ENCODE measurements at places on chromosomes 7 and 10.

DNA sequence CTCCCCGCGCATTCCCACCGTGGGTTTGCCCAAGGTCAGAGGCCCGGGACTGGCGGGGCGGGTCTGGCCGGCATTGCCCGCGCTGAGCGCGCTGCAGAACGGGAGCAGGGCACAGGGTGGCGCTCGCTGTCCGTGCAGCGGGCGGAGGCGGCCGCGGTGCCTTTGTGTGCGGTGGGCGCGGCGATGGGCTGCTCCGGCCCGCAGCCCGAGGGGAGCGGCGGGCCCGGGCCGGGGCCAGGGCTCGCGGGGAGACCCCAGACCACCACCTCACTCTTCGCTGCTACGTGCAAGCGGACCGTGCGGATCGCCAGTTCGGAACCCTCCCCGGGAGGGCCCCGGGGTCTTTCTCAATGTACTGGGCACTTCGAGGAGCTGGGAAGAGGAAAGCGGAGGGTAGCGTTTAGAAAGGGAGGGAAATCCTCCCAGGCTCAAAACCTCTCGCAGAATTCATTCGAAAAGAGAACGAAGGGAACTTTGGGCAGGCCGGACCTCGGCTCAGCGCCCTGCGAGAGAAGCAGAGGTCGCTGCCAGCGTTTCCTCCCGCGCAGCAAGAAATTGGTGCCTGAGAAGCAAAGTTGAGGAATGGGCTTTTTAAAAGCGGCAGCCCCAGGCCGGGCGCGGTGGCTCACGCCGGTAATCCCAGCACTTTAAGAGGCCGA, 8.5 kb downstream of the SP8 start:
- no peak for DNase-seq

GRCh38 chr7:116572036-116572435, 47.2 kb downstream of the CAV1 start:
- DNase-seq: no peak

GRCh38 chr10:80476685-80477084, 22.6 kb downstream of the TSPAN14 start:
- DNase-seq: no peak

GRCh38 chr7:42319631-42320030, 82.6 kb upstream of the GLI3 start:
- no peak for DNase-seq

DNA sequence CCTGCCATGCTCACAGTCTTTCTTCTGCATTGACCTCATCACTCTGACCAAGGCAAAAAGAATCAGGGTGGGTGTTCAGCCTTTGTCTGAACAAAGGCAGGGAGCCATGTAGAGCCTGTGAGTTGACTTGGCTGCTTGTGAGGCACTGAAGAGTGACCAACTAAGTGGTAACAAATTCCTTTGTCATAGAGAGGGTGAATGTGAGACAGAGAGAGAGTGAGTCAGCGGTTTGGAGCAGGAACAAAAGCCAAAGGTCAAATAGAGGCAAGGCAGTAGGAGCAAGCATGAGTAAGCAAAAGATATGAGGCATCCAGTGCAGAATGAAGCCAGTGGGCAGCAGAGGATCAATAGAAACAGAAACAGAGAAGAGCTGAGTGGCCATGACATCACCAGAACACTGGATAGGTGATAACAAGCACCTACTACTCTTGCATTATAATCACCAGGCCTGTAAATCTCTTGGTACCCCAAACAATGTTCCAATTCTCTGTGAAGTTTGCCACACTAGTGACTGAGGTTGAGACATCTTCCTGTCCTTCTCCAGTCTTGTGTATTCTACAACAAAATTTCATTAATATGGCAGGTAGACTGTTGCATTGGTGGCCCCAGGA, 116.2 kb upstream of the LAMB4 start:
- no peak for DNase-seq

- no peak for DNase-seq
Measured at GRCh38 chr7:24143547-24143946, 140.4 kb upstream of the NPY start.

DNA sequence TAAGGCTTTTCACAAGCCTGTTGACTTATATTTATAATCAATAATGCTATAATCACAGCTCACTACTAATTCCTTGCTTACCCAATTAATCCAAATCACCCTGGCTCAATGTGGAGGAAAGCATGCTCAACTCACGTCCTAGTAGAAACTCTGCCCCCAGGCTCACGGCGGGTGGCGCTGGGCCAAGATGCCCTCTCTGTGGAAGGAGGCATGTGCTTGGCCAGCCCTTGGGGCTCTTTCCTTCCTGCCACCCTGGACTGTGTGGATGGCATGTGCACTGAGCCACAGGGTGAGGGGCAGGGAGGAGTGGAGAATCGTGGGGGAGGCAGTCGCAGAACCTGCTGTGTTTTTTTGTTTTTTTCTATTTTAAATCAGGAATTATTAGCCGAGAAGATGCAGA, 96.2 kb downstream of the SH2D4B start:
- DNase-seq: no peak

DNA sequence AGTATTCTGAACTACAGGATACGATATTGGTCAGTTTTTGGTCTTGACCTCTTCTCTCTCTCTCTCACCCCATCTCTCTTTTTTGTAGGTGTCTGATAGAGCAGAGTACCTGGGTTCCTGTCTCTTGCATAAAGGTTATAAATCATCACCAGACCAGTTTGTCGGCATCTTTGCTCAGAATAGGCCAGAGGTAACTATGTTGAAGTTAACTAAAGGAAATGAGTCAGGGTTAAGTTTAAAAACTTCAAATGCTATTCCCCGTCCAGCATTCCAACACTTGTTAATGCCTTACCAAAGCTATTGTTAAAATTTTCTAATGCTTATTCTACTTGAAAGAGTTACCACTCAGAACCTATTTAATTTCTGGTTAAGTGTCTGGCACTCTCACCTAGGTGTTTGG, 30.7 kb downstream of the ACSL5 start:
- no peak for DNase-seq

- no peak for DNase-seq
Measured at GRCh38 chr7:131021460-131021859, 287.5 kb upstream of the KLF14 start.

DNA sequence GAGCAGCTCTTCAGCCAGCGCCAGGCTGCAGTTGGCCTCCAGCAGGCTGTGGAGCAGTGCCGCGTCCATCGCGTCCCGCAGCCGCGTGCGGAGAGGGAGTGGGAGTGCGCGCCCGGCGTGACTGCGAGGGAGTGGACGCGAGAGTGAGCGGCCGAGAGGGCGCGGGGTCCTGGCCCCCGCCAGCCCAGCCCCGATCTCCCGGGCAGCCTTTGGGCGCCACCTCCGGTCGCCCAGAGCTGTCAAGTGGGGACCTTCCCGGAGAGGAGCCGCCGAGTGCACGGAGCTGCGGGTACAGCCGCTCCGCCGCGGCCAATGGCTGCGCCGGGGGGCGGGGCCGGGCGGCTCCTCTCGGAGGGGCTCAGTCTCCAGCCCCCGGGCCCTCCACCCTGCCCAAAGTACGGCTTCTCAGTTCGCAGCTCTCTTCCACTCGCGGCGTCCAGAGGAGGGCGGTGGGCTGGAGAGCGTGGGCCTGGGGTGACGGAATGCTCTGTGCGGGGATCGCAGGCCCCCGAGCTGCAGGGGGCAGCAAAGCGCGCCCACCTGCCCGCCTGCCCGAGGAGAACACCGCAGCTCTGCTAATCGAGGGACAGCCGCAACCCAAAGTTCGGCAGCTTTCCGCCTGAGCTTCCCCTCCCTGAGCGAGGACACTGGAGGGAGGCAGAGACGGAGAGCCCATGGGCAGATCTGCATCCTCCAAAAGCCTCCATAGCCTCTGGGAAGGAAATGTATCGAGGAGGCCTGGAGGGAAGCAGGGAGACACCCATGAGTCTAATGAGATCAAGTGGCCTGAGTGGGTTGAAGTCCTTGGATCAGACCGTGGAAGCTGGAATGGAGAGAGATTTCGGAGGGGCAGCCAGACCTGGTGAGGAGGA, at the start of gene CRHR2:
TSS of gene CRHR2 (minus strand) at position 245 of the 872 bp plus-strand sequence. CDS start at position 69, 176 bp downstream.
- DNase-seq: no peak

DNA sequence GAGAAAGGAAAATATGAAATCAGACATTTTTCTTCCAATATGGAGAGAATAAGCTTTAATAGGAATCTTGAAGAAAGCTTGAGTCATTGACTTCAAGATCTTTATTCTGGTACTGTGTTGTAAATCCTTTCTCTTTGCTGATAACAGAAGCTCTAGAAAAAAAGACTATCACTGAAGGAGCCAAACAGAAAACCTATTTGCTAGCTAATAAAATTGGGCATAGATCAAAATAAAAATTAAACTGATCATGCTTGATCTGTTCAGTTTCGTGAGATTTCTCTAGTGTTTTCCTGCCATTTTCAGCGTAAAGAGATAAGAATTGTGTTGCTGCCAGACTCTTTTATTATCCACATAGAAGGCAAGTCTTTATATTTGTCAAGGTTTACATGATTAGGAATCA, 1.5 kb upstream of the GHITM start:
- DNase-seq: no peak

GRCh38 chr7:86013662-86014061, 630.0 kb upstream of the GRM3 start:
- DNase-seq: no peak

DNA sequence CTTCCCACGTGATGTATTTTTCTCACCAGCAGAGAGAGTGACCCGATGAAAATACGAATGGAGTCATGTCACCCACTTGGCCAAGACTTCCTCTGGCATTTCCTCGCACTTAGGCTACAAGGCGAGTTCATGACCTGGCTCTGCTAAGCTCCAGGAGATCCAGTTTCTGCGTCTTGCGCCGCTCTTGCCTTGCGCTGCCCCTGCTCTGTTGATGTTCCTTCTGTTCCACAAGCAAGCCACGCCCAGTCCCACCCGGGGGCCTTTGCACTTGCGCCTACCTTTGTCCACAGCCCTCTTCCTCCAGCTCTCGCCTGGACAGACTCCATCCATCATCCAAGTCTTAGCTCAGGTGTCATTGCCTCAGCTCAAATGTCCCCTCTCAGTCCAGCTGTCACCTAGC, 116.3 kb upstream of the SHH start:
- DNase-seq: no peak

GRCh38 chr10:118592675-118593330, 2.6 kb downstream of the PRLHR start:
- DNase-seq: no peak

- no peak for DNase-seq
Measured at GRCh38 chr7:77653572-77653971, 42.7 kb upstream of the RSBN1L start.

DNA sequence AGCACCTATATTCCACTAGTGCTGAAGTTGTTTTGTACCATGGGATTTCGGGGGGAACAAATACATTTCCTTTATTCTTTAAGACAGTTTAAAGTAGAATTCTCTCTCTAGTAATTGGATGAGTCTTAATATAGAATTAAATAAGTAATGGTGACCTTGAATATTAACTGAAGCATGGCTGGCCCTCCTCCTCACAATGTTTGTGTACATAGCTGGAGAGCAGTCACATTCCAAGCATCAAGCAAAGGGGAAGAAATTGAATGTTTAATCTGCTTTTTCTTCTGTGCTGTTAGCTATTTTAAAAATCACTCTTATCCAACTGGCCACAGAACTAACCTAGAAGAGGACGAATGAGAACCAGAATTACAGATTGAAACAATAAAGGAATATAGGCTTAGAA, 906.9 kb downstream of the CCSER2 start:
- DNase-seq: no peak

Data from activated CD8-positive, alpha-beta memory T cell treated with anti-CD3 and anti-CD28 coated beads, Interleukin-2, amount 10 ng/mL, durations not matched to agents 7 days and 5 days (primary cell).